ENCODE measurements at places on chromosomes 4 and X.
A peak's percentile ranks its signal among the peaks of the same experiment; 100 is the strongest.

DNA sequence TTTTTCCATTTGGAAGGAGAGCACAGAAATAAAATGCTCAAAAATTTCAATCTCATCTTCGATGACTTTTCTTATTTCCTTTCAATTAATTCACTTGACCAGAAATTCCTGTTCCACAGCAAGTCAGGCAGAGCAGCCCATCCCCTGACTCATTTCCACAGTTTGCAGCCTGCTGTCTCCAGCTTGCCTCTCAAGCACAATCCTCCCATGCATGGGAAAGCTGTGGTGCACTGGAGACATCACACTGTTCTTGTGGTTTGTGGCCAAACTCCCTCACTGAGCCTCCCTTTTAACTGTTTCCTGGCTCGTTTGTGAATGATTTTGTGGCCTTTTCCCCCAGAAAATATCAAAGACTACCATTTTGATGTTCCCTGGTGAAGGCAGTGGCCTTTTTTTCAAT lies 114.0 kb upstream of the ENPEP start:
- DNase-seq, result no peak

- DNase-seq, result no peak
These were observed 1047.6 kb downstream of the TECRL start for GRCh38 chr4:63361628-63362027.

DNA sequence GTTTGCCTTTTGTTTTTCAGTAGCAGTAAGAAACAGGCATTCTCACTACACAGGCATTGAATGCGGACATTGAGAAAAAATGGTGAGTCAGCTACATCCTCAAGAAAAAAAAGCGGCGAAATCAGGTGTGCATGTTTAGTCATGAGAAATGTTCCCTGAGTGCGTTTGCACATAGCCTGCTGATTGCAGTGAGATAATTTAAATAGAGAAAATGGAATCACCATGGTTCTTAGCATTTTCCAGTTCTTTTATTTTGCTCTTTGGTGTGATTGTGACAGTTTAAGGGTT lies 54.1 kb upstream of the CLDN34 start:
- no peak for DNase-seq

DNA sequence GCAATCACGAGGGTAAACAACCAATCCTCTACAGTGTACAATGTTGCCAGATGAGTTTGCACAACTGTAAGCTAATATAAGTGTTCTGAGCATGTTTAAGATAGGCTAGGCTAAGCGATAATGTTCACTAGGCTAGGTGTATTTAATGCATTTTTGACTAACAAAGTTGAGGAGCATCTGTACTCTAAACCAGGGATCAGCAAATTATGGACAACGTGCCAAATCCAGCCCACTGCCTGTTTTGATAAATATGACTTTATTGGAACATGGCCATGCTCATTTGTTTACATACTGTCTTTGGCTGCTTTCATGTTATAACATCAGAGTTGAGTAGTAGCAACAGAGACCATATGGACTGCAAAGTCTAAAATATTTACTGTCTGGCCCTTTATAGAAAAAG lies 46.3 kb upstream of the ARHGEF6 start:
- DNase-seq, result no peak

DNA sequence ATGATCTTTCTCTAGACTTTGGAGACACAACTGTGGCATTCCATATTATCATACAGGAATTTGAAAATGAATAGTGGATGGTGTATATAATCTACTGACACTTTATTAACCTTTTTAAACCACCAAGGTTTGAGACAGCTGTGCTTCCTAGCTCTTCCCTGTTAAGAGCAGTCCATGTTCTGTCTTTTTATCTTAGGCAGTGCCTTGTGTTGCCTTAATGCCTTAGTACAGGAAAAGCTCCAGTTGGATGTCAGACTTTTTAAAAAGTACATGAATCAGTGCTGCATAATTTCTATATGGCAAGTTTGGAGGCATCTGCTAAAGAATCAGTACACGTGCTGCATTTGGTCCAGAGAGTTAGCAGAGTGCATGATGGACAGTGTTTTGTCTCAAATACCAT lies 45.1 kb downstream of the OCRL start:
- DNase-seq, result no peak

GRCh38 chrX:2325076-2325784 lies 175.5 kb downstream of the DHRSX start:
- DNase-seq, result peak; percentile 26

DNA sequence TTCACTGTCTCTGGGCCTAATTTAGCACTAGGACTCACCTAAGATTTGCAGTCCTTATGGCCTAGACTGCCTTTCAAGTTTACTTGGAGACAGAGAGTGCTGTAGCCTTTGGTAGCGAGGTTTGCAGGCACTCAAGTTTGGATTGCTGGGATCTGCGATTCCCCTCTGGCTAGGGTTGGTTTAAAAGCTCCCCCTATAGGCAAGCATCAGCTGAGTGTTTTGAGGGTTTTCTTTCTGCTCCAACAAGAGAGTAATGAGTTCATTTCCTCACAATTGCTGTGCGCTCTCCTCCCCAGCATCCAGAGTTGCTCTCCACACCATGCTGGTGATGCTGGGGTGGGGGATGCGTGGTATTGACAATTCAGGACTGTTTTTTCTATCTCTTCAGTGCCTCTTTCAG lies 206.9 kb downstream of the GLUD2 start:
- no peak for DNase-seq

DNA sequence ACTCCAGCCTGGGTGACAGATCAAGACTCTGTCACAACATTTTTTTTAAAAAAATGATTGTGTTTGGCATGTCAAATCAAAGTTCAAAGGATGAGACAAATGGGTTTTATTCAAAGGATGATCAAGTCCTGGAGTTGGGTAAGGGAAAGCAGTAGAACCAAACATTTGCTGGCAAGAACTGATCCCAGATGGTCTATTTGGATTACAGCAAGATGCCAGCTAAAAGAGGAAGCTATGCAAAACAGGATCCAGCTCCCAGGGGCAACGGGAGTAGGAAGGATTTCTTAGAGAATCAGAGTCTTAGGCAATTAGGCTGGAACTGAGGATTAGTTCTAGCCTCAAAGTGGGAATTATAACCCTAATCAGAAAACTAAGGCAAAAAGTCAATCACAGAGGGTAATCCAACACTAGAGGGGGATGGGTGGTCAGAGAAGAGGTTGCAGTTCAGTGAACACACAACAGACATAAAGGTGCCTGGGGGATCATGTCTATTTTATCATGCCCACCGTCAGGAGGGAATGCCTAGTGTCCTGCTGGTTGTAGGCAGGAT lies 133.0 kb upstream of the PLS3 start:
- no peak for DNase-seq

DNA sequence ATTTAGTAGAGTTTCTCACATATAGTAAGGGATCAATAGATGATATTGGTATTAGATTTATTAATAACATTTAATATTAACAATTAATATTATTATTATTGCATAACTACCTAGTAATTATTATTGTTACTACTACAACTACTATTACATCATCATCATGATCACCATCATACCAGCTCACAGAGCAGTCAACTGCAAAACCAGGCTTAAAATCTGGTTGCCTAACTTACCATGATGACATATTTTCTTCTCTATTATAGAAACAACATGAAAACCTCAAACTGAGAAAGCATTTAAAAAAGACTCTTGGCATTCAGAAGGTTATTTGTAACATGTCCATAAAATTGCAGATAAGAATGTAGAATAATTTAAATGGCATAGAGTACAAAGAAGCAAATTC lies 247.0 kb upstream of the TTC29 start:
- no peak for DNase-seq

GRCh38 chr4:75924309-75924827 lies 16.4 kb downstream of the NAAA start:
- no peak for DNase-seq

DNA sequence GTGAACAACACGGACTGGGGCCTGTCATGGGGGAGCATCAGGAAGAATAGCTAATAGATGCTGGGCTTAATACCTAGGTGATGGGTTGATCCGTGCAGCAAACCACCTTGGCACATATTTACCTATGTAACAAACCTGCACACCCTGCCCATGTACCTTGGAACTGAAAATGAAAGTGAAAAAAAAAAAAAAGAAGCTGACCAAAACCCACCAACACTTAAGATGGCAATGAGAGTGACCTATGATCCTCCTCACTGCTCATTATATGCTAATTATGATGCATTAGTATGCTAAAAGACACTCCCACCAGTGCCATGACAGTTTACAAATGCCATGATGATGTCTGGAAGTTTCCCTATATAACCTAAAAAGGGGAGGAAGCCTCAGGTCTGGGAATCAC lies 503.2 kb upstream of the CTSO start:
- no peak for DNase-seq

DNA sequence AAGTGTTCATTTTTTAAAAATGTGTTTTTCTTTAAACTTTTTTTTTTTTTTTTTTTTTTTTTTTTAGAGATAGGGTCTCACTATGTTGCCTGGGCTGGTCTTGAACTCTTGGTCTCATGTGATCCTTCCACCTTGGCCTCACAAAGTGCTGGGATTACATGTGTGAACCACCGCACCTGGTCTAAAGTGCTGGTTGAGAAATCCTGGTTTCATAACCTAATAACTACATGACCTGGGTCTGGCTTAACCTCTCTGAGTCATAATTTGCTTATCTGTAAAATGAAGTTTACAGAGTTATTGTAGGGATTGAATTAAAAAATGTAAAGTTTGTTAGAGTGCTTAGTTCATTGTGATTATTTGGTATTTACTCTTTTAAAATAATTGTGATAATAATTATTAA lies 5.2 kb downstream of the HSD17B13 start:
- no peak for DNase-seq

DNA sequence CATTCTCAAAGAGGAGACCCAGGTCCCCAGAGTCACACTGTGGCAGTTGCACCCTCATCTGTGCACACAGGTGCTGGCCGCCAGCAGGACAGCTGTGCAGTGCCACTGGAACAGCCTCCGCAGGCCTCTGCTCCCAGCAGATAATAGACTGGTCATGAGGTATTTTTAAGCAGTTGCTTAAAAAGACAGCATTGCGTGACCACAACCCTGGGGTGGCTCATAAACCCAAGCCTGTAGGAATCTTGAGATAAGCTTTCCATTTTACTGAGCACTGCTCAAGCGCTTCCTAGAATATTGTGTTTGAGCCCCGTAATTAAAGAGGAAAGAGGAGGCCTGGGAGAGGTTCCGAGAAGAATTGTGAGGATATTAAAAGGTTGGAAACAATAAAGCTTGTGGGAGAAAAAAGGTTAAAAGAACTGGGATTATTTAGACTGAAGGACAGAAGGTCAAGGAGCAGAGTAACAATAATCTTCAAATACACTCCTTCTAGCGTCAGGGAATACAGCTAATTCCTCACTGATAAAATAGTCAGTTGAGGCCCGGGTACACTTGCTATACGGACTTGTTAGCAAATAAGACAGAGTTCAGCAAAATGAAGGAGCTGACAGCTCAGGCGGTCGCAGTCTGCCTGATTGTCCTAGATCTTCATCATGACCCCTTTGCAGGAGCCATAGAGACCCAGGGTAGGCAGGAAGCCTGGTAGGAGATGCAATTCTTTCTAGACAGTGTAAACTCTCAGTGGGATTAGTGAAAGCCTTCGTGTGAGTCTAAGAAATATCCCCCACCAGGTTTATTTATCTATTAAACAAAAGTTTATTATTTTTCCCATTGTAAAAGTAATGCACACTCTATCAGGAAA lies 86.2 kb upstream of the KIT start:
- DNase-seq, result no peak

GRCh38 chr4:10959586-10959985 lies 275.0 kb upstream of the CLNK start:
- DNase-seq, result no peak

DNA sequence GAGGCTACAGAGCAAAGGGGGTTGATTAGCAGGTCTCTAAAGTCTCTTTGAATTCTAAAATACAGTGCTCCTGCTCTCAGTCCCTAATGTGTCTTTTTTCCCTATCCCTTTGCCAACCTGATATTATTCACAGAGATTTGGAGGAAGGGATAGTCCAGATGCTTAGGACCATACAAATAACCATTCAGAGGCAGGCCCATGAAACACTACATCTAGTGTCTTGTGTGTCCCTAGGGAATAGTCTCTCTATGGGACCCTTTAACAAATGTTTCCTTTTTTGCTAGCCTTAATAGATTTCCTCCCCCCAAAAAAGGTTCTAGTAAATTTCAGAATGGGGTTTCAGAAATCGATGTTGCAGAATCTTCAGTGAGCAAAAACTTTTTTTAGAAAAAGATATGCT lies 1.7 kb downstream of the NR0B1 start:
- no peak for DNase-seq

DNA sequence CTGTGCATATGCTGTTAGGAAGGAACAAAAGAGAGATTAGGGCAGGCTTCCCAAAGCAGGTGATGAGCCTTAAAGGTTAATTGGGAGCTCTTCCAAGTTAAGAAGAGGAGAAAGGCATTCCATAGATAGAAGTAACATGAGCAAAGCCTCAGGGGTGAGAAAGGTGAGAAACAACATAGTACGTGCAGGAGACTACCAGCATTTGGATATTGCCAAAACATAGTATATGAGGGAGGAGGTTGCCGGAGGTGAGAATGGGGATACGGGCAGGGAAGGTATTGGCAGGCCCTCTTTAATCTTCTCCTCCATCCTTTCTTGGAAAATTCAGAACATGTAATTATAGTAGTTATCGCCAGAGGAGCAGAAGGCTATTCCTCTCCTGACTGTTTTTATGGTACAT lies 96.1 kb upstream of the MBNL3 start:
- DNase-seq, result no peak

DNA sequence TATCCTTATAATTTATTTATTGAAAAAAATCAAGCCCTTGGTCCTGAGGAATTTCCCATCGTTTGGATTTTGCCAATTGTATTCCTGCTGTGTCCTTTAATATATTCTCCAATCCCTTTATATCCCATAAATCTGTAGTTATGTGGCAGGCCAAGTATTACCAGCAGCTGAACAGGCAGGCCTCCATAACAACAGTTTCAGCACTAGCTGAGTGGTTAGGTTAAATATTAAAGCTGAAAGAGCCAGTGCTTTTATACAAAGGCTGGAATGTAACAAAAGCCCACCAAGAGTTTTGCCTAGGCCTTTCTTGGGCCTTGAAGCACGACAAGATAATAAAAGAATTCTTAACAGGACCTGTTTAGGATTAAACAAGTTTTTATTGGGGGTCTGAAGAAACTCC lies 366.6 kb upstream of the GALNT7 start:
- no peak for DNase-seq

DNA sequence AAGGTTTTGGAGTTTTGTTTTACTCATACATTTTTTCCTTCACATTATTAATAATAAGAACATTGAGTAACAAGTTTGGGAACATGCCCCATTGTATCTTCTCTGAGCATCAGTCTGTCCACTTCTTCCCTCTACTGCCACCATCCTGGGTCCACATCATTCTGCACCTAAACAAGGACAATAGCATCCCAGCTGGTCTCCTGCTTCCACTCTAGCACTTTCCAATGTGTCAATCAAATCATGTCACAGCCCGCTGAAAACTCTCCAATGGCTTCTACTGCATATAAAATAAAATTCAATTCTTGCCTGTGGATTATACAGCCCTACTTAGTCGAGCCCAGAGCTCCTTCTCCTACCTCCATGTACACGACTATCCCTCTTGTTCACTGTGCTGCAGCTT lies 66.8 kb upstream of the RBPJ start:
- no peak for DNase-seq
